ENCODE measurements at places on chromosomes 12 and 14.

DNA sequence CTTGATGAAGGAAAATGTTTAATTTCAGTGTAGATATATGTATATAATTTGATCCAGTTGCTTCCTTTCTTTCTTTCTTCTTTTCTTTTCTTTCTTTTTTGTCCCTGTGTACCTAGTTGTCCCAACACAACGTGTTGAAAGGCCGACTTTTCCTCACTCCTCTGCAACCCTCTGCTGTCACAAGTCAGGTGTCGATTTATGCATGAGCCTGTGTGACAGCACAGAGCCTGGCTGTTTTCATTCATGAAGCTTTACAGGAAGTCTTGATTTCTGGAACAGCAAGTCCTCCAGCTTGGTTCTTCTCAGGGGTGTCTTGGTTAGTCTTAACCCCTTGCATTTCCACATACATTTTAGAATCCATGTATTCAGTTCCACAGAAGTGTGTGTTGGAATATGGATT is 88.1 kb downstream of the PPP2R5C start:
- no peak for DNase-seq

DNA sequence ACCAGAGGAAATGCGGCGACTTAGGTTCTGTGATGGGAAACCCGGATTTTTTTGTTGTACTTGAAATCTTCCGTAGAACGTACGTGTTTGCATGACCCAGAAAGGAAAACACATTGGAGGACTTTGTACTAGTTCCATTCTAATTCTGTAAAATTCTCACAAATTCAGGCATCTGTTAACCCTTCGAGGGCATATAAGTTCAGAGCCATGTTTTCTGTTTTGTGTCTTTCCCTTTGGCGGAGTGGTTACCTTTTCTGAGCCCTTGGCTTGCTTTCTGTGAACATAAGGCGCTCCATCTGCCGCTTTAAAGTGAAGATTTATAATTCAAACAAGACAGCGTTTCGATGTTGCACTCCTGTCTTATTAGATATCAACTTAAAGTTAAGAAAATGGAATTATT is 34.2 kb downstream of the BICD1 start:
- DNase-seq = no peak

GRCh38 chr12:16955083-16955657 is 349.2 kb upstream of the LMO3 start:
- DNase-seq = no peak

DNA sequence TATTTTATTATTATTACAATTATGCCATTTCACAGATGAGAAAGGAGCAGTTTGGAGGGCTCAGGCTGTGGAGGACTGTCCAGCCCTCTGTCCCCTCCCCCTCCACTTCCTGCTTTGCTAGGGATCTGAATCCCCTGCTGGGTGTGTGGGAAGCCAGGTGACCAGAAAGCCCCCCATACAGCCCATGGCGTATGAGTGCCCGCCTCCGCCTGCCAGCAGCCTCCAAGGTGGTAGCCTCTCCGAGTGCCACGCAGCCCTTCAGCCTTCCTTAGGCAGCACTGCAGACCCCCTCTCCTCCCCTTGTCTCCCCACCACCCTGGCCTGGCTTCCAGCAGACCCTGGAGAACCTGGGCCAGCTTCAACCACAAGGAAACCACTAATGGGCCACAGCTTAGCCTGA is 12.6 kb downstream of the DTX1 start:
- no peak for DNase-seq

GRCh38 chr14:69316449-69317101 is 56.6 kb downstream of the GALNT16 start:
- DNase-seq = no peak

- DNase-seq = no peak
Observed at GRCh38 chr12:49939707-49940106, 10.8 kb upstream of the AQP2 start.
